GM23248 (cell line): ENCODE measurements at places on chromosomes 7 and 10.
A peak's percentile ranks its signal among the peaks of the same experiment; 100 is the strongest.

DNA sequence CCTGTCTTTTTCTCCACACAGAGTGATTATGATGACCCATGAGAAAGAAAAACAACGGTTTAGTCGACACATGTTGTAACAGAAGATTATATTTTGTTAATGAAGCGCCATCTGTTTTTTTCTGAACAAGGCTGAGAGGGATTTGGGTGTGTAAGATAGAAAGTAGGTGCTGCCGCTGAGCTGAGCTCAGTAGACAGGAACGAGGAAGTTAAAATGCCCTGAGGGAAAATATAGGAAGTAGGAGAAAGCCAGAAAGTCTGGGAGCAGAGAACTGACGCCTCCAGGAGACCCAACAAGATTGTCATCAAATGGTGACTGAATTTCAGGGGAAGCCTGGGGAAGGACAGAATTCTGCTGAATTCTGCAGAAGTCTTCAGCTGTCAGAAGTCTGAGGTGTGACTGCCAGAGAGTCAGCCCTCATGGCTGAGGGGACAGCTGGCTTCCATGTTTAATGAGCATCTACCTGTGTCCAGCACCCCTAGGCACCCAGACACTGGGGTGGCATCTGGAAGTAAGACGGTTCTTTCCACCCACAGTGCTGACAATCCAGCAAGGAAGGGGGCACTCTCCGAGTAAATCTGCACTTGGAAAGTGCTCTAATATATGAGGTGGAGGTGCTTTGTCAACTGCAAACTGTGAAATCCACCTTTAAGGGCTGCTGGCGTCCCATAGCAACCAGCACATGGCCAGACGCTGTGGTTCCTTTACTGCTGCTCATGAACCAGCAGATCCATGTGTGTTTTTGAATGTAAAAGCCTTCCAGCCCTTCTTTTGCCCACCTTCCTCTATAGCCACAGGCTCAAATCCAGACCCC lies 12.5 kb upstream of the TSPAN15 start:
- H3K36me3 ChIP-seq = no peaks in the 10 kb centered on the region
- peak overlapping the region; percentile 61 for H3K27ac ChIP-seq
- H3K27me3 ChIP-seq = no peaks in the 10 kb centered on the region
- peak; percentile 83 for DNase-seq
- H3K4me1 ChIP-seq = peaks cover 27% of the 10 kb centered on the region
- H3K4me3 ChIP-seq = peak overlapping the region; percentile 33

- no peak overlapping the region for H3K27ac ChIP-seq
- H3K4me3 ChIP-seq = no peak overlapping the region
- H3K27me3 ChIP-seq = no peaks in the 10 kb centered on the region
Measured at GRCh38 chr7:78323118-78323517, 524.5 kb downstream of the PHTF2 start.

DNA sequence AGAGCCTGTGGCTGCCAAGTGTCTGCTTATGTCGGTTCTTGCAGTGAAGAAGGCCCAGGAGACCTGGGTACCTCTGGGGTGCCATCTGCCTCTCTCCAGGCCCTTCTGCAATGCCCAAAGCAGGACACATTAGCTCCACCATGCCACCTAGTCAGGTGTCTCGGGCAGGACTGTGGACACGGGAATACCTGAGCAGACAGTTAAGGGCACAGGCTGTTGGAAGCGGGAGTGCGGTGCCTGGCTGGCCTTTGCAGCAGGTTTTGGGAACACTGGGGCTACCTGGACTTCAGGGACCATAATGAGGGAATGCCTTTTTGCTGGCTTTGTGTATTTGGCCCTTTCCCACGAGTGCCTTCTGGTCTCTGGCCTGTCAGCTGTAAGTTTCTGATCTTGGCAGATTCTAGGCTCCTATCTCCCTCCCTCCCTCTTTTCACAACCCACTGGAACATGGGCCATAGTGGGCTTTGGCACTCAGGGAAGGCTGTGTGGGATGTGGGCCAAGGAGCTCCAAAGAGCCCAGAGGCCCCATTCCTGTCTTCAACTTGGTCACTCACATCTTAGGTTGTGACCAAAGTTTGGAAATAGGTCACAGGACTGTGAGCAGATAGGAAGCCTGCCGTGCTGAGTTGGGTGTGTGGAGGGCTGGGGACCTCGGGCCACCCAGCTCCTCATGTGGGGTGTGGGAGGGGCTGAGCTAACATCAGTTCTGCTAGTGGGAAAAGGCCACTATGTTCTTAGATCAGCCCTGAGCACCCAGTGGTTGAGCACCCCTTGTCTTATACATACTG lies 41.5 kb upstream of the CXCL12 start:
- H3K36me3 ChIP-seq = no peaks in the 10 kb centered on the region
- no peak for DNase-seq
- H3K4me1 ChIP-seq = no peaks in the 10 kb centered on the region
- peaks cover 18% of the 10 kb centered on the region; the same call in 1 of the 2 replicates for H3K27me3 ChIP-seq
- H3K4me3 ChIP-seq = no peak overlapping the region

DNA sequence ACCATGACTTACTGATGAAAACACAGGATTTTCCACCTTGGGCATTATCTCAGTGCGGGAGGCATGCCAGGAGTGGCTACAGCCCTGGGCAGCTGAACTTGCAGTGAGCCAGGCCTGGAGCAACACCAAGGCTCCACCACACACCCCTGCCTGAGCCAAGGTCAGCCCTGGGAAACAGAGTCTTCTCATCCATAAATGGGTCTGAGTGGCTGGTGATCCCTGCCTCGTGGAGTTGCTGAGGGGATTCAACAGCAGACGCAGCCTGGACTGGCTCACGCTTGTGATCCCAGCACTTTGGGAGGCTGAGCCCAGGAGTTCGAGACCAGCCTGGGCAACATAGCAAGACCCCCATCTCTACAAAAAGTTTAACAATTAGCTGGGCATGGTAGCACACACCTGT lies 32.2 kb downstream of the SPOCK2 start:
- DNase-seq = no peak
- no peaks in the 10 kb centered on the region for H3K4me1 ChIP-seq
- peaks cover 20% of the 10 kb centered on the region for H3K27me3 ChIP-seq
- no peak overlapping the region for H3K4me3 ChIP-seq

- H3K4me1 ChIP-seq = no peaks in the 10 kb centered on the region
- H3K36me3 ChIP-seq = no peaks in the 10 kb centered on the region
- DNase-seq = peak; percentile 67
- no peak overlapping the region for H3K4me3 ChIP-seq
Measured at GRCh38 chr7:44194069-44194468, 4.8 kb upstream of the GCK start.

DNA sequence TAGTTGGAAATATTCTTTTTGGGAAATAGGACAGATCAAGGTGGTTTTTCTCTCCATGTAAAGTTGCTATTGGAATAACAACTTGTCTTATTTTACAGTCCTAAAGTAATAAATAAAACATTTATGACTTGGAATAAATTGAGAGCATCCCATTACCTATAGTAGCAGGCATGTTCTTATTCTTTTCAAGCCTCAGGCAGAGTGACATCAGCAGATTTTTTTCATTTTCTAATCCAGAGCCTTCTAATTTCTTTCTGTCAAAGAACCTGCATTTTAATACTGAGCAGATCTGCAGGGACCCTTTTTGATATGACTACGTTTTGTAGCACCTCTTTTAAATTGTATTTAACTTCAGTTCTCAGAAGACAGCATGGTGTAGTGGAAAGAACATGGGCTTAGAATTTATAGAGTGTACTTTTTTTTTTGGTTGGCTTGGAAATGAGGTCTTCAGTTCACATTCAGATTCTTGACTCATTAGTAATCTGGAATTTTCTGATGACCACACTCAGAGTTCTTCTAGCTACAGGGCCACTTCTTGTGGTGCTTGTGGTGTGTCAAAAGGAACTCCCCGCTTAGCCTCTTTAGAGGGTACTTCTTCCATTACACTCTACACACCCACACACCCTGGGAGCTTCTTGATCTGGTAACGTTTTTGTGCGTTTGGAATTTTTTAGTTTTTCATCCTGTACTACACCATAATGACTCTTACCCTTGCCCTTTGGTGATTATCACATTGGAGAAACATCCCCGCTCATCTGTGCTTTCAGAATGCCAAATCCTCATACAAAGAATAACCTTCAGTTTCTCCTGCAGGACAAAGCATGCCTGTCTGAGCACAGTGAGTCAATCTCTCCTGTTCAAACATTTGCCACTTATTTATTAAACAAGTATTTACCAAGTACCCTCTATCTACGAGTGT lies 34.6 kb downstream of the AGK start:
- no peaks in the 10 kb centered on the region for H3K27me3 ChIP-seq
- peak overlapping the region; percentile 55 for H3K4me3 ChIP-seq
- H3K36me3 ChIP-seq = no peaks in the 10 kb centered on the region
- peak overlapping the region; percentile 78 for H3K27ac ChIP-seq
- peak; percentile 90 for DNase-seq
- peaks cover 22% of the 10 kb centered on the region for H3K4me1 ChIP-seq

DNA sequence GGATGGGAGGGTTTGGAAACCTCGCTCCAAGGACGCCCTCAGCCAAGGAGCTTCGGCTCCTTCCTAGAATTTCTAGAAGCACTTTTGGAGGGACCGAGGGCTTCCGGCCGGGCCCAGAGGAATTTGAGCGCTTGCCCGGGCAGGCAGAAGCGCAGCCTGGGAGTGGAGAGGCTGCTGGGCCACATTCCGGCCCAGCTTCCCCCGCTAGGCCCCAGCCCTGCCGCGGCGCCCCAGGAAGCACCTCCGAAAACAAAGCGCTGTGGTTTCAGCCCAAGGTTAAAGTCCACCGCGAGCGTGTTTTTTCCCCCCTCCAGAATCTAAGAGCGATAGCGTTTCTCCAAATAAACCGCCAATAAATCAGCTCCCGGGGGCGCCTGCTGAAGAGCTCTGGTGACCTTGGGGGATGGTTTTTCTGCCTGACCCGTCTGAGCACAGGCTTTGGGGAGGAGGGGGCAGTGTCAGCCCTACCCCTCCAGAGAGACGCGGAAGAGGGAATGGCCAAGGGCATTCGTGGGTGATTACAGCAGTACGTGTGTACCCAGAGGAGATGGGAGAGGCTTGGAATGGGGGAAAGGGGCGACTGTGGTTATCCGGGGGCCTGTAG lies 5.7 kb upstream of the TNRC18 start:
- H3K27ac ChIP-seq = peak overlapping the region; percentile 98
- no peaks in the 10 kb centered on the region for H3K36me3 ChIP-seq
- H3K27me3 ChIP-seq = no peaks in the 10 kb centered on the region
- DNase-seq = peak; percentile 69
- H3K4me3 ChIP-seq = peak overlapping the region; percentile 87

- DNase-seq = no peak
- H3K36me3 ChIP-seq = no peaks in the 10 kb centered on the region
- H3K4me3 ChIP-seq = no peak overlapping the region
- H3K27me3 ChIP-seq = no peaks in the 10 kb centered on the region
- no peaks in the 10 kb centered on the region; the same call in 1 of the 2 replicates for H3K4me1 ChIP-seq
- no peak overlapping the region for H3K27ac ChIP-seq
Measured at GRCh38 chr7:81473236-81473635, 296.6 kb downstream of the HGF start.

GRCh38 chr10:127415901-127416581 lies 133.1 kb upstream of the NPS start:
- no peaks in the 10 kb centered on the region for H3K4me1 ChIP-seq
- H3K4me3 ChIP-seq = no peak overlapping the region
- 0 out of 2 replicates have a peak, but pooled peaks cover 4% of the 10 kb centered on the region for H3K36me3 ChIP-seq
- DNase-seq = no peak
- no peaks in the 10 kb centered on the region for H3K27me3 ChIP-seq

DNA sequence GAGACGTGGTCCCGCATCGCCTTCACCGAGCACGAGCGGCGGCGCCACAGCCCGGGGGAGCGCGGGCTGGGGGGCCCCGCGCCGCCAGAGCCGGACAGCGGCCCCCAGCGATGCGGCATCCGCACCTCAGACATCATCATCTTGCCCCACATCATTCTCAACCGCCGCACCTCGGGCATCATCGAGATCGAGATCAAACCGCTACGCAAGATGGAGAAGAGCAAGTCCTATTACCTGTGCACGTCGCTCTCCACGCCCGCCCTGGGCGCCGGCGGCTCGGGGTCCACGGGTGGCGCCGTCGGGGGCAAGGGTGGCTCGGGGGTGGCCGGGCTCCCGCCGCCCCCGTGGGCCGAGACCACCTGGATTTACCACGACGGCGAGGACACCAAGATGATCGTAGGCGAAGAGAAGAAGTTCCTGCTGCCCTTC lies 737 bp downstream of the CNNM2 start:
- DNase-seq = peak; percentile 54
- peak overlapping the region; percentile 87 for H3K4me3 ChIP-seq
- no peaks in the 10 kb centered on the region for H3K27me3 ChIP-seq
- no peaks in the 10 kb centered on the region for H3K36me3 ChIP-seq
- H3K4me1 ChIP-seq = no peaks in the 10 kb centered on the region

GRCh38 chr10:96690755-96691730 lies 29.3 kb downstream of the PIK3AP1 start:
- no peaks in the 10 kb centered on the region for H3K36me3 ChIP-seq
- DNase-seq = peak; percentile 23
- H3K27ac ChIP-seq = no peak overlapping the region
- H3K4me3 ChIP-seq = no peak overlapping the region

DNA sequence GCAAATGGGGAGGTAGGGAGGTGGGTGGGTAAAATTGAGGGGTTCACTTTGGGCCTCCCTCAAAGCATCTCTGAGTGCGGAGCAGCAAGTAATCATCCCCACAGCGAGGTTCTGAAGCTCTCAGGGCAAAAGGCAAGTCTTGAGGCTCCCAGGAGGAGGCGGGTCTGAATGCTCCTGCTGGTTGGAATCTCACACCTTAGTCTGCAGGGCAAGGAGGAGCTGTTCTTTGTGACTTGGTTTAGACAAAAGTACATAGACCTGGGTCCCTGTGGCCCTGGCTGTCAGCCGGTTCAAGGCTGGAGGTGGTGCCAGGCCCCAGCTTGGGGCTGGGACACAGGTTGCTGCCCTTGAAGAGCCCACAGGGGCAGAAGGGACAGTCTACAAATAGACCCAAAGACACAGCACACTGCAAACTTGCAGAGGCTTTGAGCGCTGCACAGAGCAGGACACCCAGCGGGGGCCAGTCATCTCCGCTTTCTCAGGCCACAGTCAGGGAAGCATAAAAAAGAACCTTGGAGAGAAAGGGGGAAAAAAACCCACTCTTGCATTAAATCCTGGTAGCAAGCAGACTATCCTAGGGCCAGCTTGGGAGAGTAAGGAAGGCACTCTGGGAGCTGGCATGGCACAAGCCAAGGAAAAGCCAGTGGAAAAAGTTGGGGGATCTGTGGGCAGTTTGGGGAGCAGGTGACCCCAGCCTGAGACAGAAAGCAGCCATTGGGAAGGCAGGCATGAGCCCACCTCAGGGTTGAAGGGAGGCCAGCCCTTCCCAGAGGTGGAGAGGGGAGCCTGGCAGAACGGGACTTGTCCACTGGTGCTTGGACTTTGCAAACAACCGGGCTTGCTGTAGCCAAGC lies 926 bp upstream of the C10orf71 start:
- DNase-seq = no peak
- peaks cover 18% of the 10 kb centered on the region for H3K27me3 ChIP-seq
- no peaks in the 10 kb centered on the region for H3K36me3 ChIP-seq
- H3K27ac ChIP-seq = no peak overlapping the region

- H3K4me3 ChIP-seq = no peak overlapping the region
- H3K36me3 ChIP-seq = no peaks in the 10 kb centered on the region
Measured at GRCh38 chr10:63030536-63030935, 102.6 kb upstream of the NRBF2 start.

DNA sequence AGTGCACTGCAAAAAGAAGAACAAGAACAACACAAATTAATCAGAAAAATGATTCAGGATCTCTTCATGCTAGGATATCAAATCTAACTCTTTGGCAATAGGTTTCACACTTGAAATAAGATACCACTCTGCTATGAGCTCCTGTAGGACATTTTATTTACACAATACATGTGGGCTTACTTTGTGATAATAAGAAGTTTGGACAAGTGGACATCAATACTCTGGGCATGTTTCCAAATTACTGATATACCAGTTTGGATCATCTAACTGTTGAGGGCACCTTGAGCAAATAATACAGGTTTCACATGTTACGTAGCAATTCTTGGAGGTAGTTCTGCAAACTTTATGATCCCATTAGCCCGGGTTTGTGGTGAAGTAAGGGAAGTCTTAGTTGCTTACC lies 59.8 kb downstream of the CPVL start:
- H3K27ac ChIP-seq = no peak overlapping the region
- peaks cover 9% of the 10 kb centered on the region for H3K4me1 ChIP-seq
- H3K4me3 ChIP-seq = no peak overlapping the region
- no peak for DNase-seq
- H3K27me3 ChIP-seq = 0 out of 2 replicates have a peak, but pooled peaks cover 5% of the 10 kb centered on the region
- H3K36me3 ChIP-seq = no peaks in the 10 kb centered on the region
